GM06990 (cell line): ENCODE measurements at places on chromosomes 2 and 18.

GRCh38 chr2:168767258-168767657 is 35.2 kb upstream of the NOSTRIN start:
- no peak for DNase-seq

GRCh38 chr2:97662386-97662894 is 1.4 kb downstream of the ACTR1B start:
- DNase-seq: no peak

GRCh38 chr2:95333056-95333455 is 35.9 kb downstream of the KCNIP3 start:
- DNase-seq: no peak

- no peak for DNase-seq
These were observed 175.5 kb upstream of the KLF7 start for GRCh38 chr2:207341112-207341750.

DNA sequence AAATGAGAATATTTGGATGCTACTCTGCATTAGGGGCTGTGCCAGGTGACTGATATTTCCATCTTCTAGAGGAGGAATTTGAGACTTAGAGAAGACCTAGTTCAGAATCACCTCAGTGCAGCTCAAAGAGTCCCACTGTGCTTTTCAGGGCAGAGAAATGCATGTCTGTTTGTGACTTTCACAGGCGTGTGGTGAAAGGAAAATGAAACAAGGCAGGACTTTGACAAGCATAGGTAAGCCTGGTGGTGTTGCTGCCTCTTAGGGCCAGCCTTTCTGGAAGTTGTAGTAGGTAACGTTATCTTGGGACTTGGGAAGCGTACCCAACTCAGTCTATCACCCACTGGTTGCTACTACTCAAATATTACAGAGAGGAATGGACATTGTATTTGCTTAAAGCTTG is 2.6 kb downstream of the GPR39 start:
- no peak for DNase-seq

DNA sequence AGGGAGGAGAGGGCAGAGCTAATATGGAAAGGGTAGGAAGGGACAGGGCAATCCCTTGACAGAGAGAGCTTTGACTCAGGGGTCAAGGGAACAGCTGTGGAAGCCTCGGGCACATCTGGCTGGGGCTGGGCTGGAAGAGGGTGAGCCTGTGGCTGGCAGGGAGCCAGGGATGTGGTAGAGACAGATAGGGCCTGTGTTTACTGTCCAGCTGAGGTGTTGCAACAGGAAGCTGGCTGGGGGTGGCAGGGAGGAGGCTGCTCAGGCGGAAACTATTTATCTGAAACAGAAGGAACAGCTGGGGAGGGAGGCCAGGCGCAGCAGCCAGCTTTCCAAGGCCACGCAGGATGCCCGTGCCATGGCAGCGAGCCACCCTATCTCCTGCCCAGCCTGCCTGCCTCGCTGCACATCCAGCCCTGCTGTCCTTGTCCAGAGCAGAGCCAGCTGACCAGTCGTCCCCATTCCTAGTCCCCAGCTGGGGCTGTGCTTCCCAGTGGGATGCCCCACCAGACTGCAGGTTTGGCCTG is 264.7 kb downstream of the CYP26B1 start:
- DNase-seq: no peak

- peak; percentile 8 for DNase-seq
These were observed 25.0 kb upstream of the SPP2 start for GRCh38 chr2:234025466-234025865.

GRCh38 chr18:36511791-36512352 is 214.4 kb downstream of the FHOD3 start:
- no peak for DNase-seq

DNA sequence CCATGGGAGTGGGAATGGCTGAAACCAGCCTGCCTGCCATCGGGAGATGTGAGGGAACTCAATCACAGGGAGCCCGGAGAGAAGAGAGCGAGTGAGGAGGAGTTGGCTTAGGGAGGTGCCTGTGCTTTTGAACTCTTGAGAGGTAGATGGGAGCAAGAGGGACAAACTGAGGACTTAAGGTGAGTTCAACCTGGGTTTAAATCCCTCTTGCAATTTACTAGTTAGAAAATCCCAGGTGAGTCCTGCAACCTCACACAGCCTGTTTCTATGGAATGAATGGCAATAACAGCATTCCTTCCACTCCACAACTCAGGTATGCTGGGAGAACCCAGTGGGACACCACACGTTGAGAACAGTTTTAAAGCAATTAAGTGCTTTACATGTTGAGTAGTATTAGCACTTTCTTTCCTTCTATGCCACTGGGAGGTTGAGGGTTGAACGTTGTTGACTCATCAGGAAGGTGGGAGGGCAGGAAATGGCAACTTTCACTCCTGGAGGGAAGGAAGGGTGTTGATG is 57.3 kb downstream of the VIT start:
- no peak for DNase-seq

DNA sequence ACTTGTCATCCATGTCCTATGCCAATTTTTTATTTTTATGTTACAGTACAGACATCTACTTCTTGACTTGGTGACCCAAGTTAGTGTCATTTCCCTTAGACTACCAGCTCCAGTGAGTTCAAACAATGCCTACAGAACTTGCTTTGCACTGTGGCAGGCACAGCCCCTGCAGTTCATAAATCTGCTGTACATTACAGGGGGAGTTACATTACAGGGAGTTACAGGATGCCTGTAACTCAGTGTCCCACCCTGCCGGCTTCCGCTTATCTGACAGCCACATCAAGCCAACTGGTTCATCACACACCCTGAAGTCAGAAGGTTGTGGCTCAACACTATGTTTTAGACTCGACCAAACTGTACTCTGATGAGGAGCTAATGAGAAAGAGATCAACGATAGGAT is 7.8 kb upstream of the NPAS2 start:
- DNase-seq: no peak

GRCh38 chr18:13625355-13625754 is 101.0 kb downstream of the FAM210A start:
- no peak for DNase-seq

GRCh38 chr2:155947069-155947468 is 385.5 kb downstream of the NR4A2 start:
- no peak for DNase-seq

DNA sequence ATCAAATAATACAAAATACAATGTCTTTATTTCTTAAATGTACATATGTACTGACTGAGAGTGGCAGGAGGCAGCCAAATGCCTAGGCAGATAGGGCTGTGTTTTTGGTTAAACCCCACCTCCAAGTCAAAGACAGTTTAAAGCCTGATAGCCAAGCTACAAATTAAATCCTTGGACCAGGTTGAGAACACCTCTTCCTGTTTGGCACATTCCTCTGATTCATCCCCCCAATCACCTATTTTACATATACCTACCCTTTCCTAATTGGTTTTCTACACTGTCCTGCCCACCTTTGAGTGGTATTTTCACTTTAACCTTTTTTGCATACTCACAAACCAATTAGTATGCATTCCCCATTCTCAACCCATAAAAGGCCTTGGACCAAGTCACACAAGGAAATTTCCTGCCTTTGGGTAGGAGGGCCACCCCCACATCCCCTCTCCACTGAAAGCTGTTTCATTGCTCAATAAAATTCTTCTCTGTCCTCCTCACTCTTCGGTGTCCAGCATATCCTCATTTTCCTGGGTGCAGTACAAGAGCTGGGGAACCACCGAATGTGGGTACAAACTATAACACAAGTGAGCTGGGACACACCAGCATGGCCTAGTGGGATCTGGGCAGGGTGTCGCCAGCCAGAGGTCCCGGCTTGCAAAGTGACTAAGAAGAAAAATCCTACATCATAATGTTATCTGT is 149.1 kb downstream of the UBE2E3 start:
- no peak for DNase-seq

DNA sequence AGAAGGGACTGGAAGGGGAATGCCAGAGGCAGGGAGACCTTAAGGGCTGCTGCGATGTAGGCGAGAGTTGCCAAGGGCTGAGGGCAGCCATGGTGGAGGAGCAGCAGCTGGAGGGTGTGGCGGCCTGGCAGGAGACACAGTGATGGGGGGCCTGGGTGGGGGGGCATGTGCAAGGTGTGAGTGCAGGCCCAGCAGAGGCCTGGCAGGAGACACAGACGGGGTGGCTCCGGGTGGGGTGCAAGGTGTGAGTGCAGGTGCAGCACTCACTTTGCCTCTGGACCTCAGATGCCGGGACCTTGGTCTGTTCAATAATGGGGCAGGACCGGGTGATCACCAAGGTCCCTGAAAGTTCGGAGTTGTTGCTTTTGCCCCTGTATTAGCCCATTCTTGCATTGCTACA is 76.2 kb upstream of the ODC1 start:
- DNase-seq: no peak

- DNase-seq: peak; percentile 62
These were observed 52.0 kb downstream of the KIF5C start for GRCh38 chr2:148926981-148927401.

GRCh38 chr2:108587621-108588020 is 53.4 kb downstream of the LIMS1 start:
- no peak for DNase-seq

DNA sequence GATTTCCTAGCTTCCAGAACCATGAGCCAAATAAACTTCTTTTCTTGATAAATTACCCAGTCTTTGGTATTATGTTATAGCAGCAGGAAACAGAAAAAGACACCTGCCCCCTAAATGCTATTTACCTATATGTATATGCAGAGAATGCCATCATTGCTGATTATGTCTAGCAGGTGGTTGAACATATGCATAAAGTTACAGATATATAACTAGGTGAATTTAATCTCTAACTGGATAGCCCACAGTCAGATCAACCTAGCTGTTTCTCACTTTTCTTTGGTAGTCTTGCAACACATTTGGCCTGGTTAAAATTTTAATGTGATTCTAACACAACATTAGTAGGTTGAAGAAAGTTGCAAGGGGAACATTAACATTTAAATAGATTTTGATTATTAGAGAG is 7.1 kb upstream of the CERS6 start:
- no peak for DNase-seq

DNA sequence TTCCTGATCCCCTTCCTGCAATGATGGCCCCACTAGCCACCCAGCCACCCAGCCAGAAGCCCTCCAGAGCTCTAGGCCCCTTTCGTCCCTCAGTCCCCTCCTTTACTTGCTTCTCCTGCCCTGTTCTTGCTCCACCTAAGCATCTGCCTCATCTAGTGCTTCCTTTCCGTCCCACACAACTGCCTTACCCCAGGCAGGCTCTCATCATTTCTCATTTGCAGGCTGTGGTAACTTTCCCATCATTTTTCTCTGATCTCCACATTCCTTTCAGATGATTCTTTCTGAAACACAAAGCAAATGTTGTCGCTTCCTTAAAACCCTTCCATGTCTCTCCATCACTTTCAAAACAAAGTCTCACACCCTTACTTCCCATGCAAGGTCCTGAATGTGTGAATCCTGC is 459.8 kb downstream of the METTL4 start:
- no peak for DNase-seq

DNA sequence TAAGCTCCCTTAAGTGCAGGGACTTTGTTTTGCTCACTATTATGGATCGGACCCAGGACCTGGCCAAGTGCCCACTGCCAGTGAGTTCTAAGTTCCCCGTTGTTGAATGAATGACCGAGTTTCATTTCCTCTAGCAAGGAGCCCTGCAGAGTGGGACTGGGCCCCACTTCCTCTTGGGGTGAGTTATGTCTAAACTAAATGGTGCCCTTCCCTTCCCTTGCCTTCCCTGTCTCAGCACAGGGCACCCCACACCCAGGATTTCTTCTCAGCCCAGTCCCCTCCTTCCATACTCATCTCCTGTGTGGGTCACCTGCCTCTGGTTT is 195.3 kb upstream of the HS6ST1 start:
- DNase-seq: no peak

DNA sequence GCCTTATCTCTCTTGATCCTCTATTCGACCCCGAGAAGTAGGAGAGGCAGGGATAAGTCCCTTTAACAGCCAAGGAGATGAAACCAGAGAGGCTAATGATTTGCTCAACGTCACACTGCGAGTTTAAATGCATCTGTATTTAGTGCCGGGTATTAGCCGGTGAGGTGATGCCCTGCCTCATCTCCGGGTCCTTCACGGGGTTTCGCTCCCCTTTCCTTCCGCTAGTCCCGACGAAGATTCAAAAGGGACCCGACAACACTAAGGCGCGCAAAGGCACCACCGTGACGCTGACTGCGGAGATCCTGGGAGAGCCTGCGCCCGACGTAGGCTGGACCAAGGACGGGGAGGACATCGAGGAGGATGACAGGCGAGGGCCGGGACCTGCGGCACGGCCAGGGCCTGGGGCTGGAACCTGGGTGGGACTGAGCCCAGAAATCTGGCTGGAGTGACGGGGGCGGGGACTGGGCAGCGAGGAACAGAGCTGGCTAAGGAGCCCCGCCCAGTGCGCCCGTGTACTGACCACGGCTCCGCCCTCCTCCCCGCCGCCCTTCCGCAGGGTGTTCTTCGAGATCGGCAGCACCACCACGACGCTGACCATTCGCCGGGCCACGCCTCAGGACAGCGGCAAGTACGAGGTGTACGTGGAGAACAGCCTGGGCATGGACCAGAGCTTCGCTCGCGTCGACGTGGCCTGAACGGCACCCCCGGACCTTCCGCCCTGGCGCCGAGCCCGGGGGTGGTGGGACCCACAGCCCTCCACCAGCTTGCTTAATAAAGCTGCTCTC is 1.0 kb upstream of the GMPPA start:
- peak; percentile 47 for DNase-seq

DNA sequence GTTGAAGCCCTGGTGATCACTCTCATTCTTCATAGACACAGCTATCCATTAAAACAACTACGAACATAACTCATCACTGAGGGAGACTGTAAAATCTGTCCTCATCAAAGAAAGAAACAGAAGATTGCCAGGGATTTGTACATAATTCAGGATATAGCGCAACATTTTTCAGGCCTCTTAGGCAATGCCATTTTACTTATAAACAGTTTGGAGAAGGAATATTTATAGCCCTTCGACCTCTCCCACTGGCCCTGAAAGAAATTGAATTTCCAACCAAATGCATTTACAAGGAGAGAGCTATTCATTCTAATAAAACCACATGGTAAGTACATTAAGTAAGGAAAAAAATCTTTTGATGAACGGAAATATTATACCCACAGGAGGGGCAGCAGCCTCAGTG is 295.0 kb downstream of the RAD51AP2 start:
- no peak for DNase-seq

- no peak for DNase-seq
These were observed 19.2 kb downstream of the ITGA6 start for GRCh38 chr2:172446474-172447063.
